ENCODE measurements at places on chromosomes 12 and 14. TPM values are rescaled to one million over a fixed set of nuclear protein-coding genes. Genes with fewer than 3 reads are reported as not detected.

The YY1 gene
- total RNA-seq: 64.1 TPM

- no peak overlapping the region for H3K4me3 ChIP-seq
- H3K27me3 ChIP-seq: no peaks in the 10 kb centered on the region
- H3K27ac ChIP-seq: no peak overlapping the region
- no peak for DNase-seq
- peaks cover 22% of the 10 kb centered on the region for H3K36me3 ChIP-seq
These were observed 10.7 kb downstream of the ARID4A start for GRCh38 chr14:58309086-58309485.

DNA sequence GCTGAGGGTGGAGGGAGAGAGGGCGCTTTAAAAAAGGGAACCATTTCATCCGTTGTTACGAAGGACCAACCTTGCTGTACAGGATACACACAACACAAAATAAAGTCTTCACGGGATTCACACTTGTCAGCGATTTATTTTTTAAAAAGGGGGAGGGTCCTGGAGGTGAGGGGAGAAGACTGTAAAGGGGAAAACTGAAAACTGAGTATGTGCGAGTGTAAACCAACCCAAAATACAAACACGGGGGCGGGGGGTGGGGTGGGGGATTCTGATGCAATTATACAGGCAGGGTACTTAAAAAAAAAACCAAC lies 499 bp upstream of the PRKAG1 start:
- H3K4me3 ChIP-seq: peak overlapping the region; percentile 93
- peak overlapping the region; percentile 81 for H3K27ac ChIP-seq
- no peaks in the 10 kb centered on the region for H3K27me3 ChIP-seq
- peaks cover 9% of the 10 kb centered on the region for H3K36me3 ChIP-seq
- no peak for DNase-seq

The METTL1 gene
- 25.2 TPM for total RNA-seq

- H3K4me1 ChIP-seq: no peaks in the 10 kb centered on the region
- peaks cover 28% of the 10 kb centered on the region for H3K27me3 ChIP-seq
- H3K4me3 ChIP-seq: no peak overlapping the region
- no peak overlapping the region for H3K27ac ChIP-seq
- no peak for DNase-seq
- no peaks in the 10 kb centered on the region for H3K36me3 ChIP-seq
These were observed 211.8 kb downstream of the NEDD1 start for GRCh38 chr12:97118796-97119375.

DNA sequence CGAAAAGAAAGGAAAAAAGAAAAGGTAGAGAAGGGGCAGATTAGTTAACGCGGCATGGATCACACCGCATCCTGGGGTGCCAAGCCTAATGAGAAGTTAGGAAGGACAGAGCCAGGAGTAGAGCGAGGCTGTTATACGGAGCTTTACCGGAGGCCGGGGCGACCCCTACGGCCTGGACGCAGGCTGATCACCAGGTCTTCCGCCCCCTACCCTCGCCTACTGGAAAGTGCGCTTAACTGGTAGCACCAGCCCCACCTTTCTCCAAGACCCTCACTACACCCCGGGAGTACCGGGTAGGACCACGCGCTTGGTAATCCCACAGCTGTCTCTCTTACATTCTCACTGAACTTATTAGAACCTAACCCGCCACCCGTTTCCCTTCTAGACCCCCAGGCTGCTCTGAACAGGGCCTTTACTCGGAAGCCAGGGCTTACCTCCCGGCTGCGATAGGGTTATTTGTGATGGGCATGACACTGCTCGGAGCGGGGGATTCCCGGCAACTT lies 33.8 kb downstream of the WBP11 start:
- no peaks in the 10 kb centered on the region for H3K36me3 ChIP-seq
- no peaks in the 10 kb centered on the region for H3K27me3 ChIP-seq
- H3K4me3 ChIP-seq: peak overlapping the region; percentile 97
- no peak for DNase-seq

The RAD51AP1 gene
- total RNA-seq: 24.7 TPM

DNA sequence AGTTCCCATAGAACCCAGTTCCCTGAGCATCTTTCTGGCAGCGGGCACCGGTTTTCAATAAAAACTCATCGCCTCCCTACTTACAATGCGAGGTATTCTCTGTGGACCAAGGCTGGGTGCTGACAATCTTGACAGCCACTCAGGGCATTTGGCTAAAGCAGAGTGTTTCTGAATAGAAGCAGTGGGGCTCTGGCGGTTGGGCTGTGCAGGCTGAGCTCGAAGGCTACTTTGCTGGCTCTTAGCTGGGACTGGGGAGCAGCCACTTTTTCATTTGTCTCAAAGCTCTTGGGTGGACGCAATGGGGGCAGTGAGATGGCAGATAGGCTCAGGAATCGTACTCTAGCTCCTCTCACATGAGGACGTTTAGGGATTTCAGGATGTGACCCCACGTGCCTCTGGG lies 151.8 kb downstream of the UNC79 start:
- peaks cover 10% of the 10 kb centered on the region for H3K4me1 ChIP-seq
- DNase-seq: no peak
- H3K27me3 ChIP-seq: peaks cover 44% of the 10 kb centered on the region

- H3K4me1 ChIP-seq: peaks cover 20% of the 10 kb centered on the region
- H3K27ac ChIP-seq: no peak overlapping the region
- H3K27me3 ChIP-seq: no peaks in the 10 kb centered on the region
These were observed 29.0 kb upstream of the LUM start for GRCh38 chr12:91140026-91140931.

The PLEKHD1 gene
- total RNA-seq: 0.15 TPM

GRCh38 chr12:65016881-65017650 lies 104.0 kb downstream of the WIF1 start:
- H3K4me1 ChIP-seq: no peaks in the 10 kb centered on the region
- no peak for DNase-seq
- peaks cover 8% of the 10 kb centered on the region for H3K27me3 ChIP-seq
- H3K36me3 ChIP-seq: no peaks in the 10 kb centered on the region
- no peak overlapping the region for H3K4me3 ChIP-seq

GRCh38 chr12:49549735-49550692 lies 11.2 kb downstream of the KCNH3 start:
- no peaks in the 10 kb centered on the region for H3K36me3 ChIP-seq
- no peaks in the 10 kb centered on the region for H3K4me1 ChIP-seq
- no peak for DNase-seq
- H3K27me3 ChIP-seq: no peaks in the 10 kb centered on the region
- no peak overlapping the region for H3K27ac ChIP-seq
- no peak overlapping the region for H3K4me3 ChIP-seq

The GALNT16 gene
- 0.33 TPM for total RNA-seq

- no peak overlapping the region for H3K4me3 ChIP-seq
- DNase-seq: no peak
- no peak overlapping the region for H3K27ac ChIP-seq
These were observed 1004.2 kb downstream of the TMEM121 start for GRCh38 chr14:106530423-106531107.

The CIT gene
- 112 TPM for total RNA-seq

GRCh38 chr12:54430471-54431069 lies 11.5 kb upstream of the ITGA5 start:
- no peak overlapping the region for H3K27ac ChIP-seq
- H3K36me3 ChIP-seq: no peaks in the 10 kb centered on the region
- no peak for DNase-seq
- H3K4me3 ChIP-seq: no peak overlapping the region
- H3K27me3 ChIP-seq: no peaks in the 10 kb centered on the region
- H3K4me1 ChIP-seq: peaks cover 44% of the 10 kb centered on the region

The HOXC6 gene
- 5.3 TPM for total RNA-seq

GRCh38 chr14:23071921-23072539 lies 14.7 kb upstream of the CDH24 start:
- H3K4me1 ChIP-seq: peaks cover 41% of the 10 kb centered on the region
- peak overlapping the region; percentile 57 for H3K27ac ChIP-seq
- H3K36me3 ChIP-seq: peaks cover 49% of the 10 kb centered on the region

DNA sequence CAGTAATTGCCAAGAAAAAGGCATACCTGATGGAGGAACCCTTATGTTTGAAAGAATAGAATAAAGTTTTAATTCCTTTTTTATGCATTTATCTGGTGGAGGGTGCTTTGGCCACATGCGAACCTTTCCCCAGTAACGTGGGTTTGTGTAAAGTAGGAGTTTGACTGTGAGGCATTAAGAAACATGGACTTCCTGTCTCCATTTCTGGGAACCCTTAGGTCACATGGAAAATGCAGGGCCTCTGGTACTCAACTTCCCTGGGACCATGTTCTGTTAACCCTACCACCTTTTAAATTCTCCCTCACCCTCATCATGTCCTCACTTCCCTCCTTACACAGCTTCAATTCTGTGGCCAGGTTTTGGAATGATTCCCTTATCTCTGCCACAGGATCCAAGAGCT lies 80.3 kb downstream of the PPM1A start:
- H3K4me3 ChIP-seq: no peak overlapping the region
- H3K27ac ChIP-seq: no peak overlapping the region
- no peak for DNase-seq
- H3K4me1 ChIP-seq: no peaks in the 10 kb centered on the region
